Lower lobe of right lung (tissue), 2 donors: ENCODE measurements at places on chromosomes 5 and 9.

DNA sequence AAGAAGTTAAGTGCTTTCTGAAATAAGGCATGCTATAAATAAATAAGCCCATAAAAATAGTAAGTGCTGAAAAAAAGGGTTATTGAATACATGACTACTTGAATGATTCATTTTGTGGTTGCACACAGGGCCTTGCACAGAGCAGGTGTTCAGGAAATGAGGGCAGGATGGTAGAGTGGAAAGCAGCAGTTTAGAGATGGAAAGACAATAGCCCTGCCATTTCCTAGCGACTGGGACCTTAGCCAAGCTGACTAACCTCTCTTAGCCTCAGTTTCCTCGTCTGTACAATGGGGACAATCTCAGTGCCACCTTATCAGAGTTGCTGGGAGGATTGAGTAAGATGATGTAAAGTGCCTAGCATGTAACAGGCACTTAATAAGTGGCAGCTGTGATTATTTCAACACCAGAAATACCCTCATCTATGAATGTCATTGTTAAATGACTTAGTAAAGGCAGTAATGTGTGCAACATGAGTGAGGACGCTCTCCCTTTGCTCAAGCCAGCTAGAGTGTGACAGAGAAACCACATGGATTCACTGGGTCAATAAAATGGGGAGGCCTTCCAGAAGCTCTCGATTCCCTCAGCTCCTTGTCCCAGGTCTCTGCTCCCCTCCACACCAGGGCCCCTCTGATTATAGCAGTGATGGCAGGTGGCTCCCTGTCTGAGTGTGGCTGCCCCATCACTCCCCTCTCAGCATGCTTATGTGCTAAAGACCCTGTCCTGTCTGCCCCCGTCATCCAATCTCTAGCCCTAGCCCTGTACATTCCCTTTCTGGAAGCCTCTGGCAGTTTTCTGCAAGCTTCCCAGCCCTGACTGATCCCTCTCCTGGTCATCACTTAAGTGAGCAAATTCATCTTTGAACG is 16.0 kb upstream of the PHF19 start:
- no peak for DNase-seq

DNA sequence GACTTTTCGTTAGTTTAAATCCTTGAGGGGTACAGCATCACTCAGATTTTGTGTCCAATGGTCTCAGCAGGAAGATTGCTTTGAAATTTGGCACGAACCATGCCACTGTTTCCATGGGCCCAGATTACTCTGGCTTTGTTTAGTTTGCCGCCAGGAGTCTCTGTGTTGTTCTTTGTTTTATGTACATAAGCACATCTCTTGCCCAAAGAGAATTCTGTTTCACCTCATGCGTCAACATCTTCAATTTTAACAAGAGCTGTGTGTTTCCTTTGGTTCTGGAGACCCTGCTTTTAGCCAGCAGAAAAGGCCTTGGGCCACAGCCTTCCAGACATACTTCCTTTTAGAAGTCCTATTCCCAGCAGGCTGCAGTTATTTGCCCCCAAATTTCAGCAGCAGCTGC is 62.4 kb downstream of the TNPO1 start:
- DNase-seq, result no peak

DNA sequence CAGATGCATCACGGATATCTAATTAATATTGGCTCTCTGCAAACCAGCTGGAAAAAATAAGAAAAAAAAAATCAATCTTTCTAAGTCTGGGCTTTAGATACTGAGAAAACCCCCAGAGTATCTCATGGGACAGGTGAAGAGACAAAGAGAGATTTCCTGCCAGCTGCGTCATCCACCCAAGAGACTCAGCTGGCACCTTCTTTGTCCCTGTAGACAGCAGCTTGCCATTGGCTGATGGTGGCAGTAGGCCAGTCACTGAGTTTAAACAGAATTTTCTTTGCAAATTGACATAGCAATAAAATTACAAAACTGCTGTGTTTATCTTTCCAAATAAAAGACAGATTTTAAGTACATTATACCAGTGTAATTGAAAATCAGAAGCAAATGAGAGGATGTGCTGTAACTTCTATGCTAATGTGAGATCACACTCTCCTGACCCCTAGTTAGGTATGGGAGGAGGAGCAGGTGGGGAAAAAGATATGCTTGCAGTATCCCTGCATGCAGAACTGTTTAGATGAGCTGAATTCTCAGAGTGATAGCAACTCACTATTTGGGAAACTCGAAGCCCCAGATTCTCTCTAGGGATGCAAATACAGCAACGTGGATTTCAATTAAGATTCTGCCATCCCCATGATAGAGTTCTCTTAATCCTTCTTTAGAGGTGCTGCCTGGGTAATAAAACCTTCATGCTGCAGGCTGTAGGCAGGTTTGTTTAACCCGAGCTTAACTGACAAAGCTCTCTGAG is 72.2 kb downstream of the NMUR2 start:
- DNase-seq, result no peak

DNA sequence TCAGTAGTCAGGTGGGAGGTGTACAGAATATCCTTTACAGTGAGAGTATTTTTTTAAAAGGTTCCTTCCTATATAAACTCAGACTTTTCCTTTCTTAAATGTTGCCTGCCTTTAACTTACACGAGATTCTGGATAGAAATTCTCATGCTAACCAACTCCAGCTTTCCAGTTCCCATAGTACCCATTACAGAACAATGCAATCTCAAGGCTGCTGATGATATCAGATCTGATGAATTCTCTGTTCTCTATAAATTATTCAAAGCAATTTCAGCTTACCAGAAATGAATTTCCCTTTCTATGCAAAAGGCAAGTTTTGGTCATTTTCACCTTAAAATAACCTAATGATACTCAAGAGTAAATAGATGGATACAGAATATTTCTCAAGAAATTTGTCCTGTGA is 90.3 kb downstream of the NUDT12 start:
- DNase-seq, result no peak

- DNase-seq, result no peak
Observed at GRCh38 chr5:80124121-80124918, 89.2 kb downstream of the THBS4 start.

GRCh38 chr5:72363166-72363802 is 43.1 kb downstream of the PTCD2 start:
- no peak for DNase-seq

DNA sequence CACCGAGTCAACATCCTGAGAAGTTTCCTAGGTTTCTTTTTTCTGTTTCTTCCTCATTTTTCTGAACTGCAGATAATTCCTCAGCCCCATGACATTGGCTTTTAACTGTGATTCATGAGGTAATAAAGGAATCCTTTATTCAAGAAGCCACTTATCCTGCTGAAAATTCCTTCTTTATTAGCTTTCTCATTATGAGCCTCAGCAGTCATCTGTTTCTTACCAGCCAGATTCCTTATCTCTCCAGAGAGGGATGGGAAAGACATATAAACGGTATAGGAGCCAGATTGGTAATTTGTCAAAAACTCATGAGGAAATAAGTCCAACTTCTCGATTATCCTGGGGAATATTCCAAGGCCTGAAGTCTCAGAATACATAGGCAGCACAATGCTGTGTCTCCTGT is 465.4 kb downstream of the ICE1 start:
- DNase-seq, result no peak

GRCh38 chr5:82277613-82277986 is 554 bp downstream of the RPS23 start:
- no peak for DNase-seq

GRCh38 chr5:40606077-40606765 is 73.5 kb upstream of the PTGER4 start:
- peak; percentile 47 for DNase-seq

DNA sequence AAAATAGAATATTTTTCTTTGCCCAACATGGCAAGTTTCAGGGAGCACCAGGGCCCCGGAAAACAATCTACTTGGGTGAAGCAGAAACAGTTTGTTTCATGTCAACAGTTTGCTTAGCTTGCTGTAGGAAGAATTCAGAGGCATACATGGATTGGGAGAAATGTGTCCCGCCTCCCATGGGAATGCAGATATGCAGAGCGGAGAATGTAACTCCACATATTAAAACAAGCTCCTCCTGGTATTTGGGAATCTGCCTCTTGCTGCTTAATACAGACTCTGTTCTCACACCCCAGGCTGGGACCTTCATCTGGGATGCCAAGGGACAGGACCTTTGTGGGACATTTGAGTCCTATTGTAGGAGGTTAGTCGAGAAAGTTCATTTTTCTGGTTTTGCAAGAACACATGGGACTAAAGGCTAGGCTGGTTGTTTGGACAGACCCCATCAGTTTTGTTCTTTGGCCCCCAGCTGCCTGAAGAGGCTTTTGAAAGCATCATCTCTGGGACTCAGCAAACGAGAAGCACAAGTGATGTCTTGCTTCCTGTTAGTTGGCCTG is 220.5 kb upstream of the ADRA1B start:
- DNase-seq, result no peak

DNA sequence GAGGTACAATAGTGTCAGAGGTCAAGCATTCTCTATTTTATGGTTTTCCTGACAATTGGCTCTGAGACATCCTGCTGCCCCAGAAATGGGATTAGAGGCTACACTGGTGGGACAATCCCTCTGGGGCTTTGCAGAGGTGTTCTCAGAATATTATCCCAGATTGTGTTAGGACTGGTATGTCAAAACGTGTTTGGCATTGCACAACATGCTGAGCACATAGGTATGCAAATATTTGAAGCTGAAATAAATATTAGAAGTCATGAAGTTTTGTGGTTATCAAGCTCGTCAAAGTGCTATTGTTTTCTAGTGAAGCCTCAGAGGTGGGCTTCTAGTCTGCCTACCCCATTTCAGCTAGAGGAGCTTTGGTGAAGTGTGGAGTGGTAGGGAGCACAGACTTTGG is 304.4 kb downstream of the MAN2A1 start:
- DNase-seq, result no peak

- DNase-seq, result no peak
Observed at GRCh38 chr5:83353231-83353630, 118.3 kb upstream of the VCAN start.

DNA sequence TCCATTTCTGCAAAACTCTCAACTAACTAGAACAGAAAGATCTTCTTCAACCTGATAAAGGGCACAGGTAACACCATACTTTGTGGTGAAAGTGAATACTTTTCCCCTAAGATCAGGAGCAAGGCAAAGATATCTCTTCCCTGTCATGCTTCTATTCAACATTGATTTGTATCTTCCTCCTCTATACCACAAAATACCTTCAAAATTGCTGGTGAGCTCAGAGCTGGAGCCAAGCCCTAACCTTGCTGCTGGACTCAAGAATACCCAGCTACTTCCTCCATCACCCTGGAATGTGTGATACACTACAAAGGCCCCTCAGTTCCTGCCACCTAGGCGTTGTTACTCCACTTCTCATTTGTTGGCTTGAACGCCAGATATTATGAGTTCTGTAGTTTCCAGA is 499.0 kb downstream of the ACTL7B start:
- no peak for DNase-seq

- DNase-seq, result no peak
Observed at GRCh38 chr5:14906628-14907027, 35.0 kb upstream of the ANKH start.

GRCh38 chr9:122865300-122865699 is 36.9 kb upstream of the PDCL start:
- no peak for DNase-seq

GRCh38 chr9:34001298-34001697 is 47.4 kb downstream of the UBAP2 start:
- no peak for DNase-seq

- no peak for DNase-seq
Observed at GRCh38 chr5:98793223-98793622, 19.8 kb downstream of the RGMB start.

DNA sequence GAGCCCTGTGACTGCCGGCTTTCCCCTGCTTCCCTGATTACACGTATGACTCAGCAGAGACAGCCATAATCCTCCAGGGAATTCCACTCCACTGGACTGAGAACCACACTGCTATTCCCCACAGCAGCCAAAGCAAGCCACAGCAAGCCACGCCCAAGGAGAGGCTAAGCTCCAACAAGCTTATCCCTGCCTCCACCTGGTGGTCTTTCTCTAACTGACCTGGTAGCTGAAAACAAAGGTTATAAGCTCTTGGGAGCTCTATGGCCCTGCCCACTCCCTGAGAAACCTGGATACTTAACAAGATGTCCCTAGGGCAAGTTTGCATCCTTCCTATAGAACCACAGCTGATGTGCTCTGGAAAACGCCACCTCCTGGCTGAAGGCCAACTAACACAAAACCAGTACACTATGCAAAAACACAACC is 613.7 kb upstream of the CDH18 start:
- DNase-seq, result no peak
